ENCODE measurements at places on chromosomes 1 and 21. TPM values are rescaled to one million over a fixed set of nuclear protein-coding genes. Genes with fewer than 3 reads are reported as not detected.

- no peak for DNase-seq
These were observed 4.8 kb upstream of the ST6GALNAC5 start for GRCh38 chr1:76862447-76862846.

ZSWIM5 gene
- total RNA-seq, result 4.1 TPM

CRYAA gene
- total RNA-seq, result not detected

DNA sequence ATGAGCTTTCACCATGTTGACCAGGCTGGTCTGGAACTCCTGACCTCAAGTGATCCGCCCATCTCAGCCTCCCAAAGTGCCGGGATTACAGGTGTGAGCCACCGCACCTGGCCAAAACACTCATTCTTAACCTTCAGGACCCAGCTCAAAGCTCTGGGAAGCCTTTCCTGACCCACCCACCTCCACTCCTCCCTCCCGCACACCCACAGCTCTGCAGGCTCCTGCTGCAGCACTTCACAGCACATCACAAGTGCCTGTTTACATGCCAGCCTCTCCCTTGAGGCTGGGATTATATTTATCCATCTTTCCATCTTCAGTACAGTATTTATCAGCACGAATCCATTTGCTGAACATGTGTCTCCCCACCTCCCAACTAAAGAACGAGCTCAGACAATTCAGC is 14.9 kb downstream of the SLC9A1 start:
- no peak for DNase-seq

DNA sequence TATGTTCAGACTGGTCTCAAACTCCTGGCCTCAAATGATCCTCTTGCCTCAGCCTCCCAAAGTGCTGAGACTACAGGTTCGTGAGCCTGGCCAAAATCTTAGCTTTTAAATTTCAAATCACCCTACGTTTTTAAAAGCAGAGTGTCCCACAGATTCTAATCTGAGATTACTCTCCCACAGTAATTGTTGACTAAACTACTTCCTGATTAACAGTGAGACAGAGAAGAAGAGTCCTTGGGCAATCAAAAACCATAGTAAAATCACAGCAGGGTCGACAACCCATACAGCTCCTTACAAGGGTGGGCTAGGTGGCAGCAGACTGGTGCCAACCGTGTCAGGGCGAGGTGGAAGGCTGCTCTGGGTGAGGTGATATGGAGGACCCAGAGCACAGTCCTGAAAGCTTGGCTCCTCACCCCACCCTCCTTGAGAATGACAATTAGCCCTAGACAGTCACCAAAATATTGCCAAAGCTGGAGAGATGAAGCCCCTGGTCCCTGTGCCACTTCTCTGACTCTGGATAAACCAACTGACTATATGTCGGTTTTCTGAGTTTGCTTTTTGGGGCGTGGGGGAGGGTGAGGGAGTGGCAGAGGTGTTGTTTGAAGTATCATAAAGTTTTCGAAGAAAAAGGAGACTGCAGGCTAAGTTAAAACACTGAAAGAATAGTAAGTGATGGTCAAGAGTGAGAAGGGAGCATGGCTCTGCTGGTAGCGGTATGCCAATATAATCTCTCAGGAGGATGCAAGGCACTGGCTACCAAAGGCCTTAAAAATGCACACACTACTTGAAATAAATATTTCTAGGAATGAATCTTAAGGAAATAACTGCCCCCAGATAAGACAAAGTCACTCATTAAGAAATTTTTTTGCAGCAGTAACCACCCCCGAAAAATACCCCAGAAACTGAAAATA is 86.8 kb downstream of the SLC45A1 start:
- no peak for DNase-seq

DNA sequence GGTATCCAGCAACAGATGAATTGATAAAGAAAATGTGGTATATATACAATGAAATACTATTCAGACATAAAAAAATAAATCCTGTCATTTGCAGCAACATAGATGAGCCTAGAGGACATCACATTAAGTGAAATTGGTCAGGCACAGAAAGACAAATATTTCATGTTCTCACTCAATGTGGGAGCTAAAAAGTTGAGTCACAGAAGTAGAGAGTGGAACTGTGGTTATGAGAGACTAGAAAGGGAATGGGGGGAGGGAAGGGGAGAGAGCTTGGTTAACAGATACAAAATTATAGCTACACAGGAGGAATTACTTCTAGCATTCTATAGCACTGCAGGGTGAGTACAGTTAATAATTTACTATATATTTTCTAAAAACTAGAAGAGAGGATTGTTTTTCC is 37.1 kb upstream of the SERPINC1 start:
- DNase-seq, result no peak

PHC2 gene
- 124 TPM for total RNA-seq

GRCh38 chr1:228174482-228175315 is 9.1 kb downstream of the IBA57 start:
- no peak for DNase-seq

DNA sequence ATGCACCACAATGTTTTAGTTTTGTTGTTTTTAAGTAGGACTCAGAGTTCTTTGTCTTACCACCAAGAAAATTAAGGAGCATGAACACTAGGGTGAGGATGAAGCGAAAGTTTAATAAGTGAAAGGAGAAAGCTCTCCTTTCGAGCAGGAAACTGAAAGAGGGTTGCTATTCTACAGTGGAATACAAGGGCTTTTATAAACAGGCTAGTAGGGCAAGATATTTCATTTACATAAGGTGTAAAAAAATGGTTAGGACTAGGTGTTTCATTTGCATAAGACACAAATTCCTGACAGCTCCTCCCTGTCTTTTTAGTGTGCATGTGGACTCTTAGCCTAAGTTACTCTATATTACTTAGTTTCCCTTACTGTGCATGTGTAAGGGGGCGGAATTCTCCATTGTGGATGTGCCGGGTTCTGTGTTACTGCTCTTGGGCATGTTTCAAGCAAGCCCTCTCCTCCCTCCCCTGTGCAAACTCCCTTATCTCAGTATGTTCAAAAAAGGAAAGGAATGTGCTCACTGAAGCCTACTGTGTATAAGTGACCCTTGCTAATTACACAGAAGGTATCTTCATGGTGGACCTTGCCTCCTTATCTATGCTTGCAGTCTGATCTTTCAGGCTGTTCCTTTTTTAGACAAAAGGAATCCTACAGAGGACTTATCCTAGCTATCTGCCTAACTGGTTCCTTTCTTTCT is 7.3 kb downstream of the TSHB start:
- DNase-seq, result no peak

DNA sequence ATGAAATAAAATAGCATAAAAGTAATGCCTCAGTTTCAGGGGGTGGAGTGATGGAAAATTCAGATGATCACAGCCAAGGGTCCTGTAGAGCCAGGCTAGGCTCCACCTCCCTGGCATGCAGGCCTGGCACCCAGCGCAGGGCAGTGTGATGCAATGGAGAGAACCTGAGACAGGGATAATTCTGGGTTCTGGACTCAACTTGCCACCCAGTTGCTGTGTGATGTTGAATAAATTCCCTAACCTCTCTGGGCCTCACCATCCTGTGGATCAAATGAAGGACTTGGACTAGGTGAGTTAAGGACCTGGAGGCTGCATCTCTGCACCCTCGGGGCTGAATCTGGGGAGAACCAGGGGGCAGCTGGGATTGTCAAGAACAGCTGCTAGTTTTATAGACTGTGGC is 17.0 kb downstream of the PADI2 start:
- DNase-seq, result no peak

- DNase-seq, result no peak
These were observed 22.8 kb upstream of the CDK18 start for GRCh38 chr1:205481629-205482151.

- DNase-seq, result peak; percentile 38
These were observed 7.7 kb downstream of the IGSF8 start for GRCh38 chr1:160090760-160091159.

GRCh38 chr21:33024201-33025103 is 1.3 kb upstream of the OLIG2 start:
- no peak for DNase-seq

DNA sequence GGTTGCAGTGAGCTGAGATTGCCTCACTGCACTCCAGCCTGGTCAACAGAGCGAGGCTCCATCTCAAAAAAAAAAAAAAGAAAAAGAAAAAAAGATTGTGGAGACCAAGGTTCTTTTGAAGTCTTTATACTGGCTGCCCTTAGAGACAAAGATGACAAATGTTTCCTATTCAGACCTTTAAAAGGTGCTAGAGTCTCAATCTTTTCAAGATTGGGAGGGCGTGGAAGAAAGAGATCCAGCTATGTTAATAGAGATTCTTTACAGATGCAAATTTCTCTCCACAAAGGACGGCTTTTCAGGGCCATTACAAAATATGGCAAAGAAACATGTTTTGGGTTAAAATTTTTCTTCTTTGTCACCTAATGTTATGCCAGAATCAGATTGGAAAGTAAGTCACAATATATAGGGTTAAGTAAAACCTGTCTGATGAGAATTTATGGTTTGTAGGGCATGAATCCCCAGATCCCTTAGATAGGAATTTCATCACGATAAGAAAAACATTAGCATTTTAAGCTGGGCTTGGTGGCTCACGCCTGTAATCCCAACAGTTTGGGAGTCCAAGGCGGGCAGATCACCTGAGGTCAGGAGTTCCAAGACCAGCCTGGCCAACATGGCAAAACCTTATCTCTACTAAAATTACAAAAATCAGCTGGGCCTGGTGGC is 13.0 kb upstream of the MORC3 start:
- DNase-seq, result no peak

GRCh38 chr1:97500760-97501159 is 420.1 kb downstream of the DPYD start:
- DNase-seq, result no peak

DNA sequence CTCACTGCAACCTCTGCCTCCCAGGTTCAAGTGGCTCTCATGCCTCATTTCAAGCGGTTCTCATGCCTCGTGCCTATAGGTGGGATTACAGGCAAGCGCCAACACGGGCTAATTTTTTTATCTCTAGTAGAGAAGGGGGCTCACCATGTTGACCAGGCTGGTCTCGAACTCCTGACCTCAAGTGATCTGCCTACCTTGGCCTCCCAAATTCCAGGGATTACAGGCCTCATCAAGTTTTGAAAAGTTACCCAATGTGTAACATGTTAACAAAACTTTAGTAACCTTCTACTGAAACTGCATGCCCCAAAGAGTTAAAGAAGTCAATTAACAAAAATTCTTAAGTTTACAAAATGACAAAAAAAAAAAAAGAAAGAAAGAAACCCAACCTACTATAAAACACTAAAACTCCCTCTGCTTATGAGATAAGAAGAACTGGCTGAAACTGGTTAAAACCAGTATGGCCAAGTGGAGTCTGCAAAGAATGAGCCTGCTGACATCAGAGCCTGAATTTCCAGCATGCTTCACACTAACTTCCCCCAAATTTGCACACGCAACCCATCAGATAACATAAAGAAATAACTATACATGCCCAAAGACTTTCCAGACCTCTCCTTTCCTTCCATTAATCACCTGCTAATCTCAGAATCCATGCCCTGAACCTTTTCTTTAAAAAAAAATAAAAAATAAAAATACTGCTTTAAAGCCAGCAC is 25.5 kb upstream of the PSMG1 start:
- no peak for DNase-seq

CNR2 gene
- 0.06 TPM for total RNA-seq

EPHA10 gene
- total RNA-seq, result 1.4 TPM

DNA sequence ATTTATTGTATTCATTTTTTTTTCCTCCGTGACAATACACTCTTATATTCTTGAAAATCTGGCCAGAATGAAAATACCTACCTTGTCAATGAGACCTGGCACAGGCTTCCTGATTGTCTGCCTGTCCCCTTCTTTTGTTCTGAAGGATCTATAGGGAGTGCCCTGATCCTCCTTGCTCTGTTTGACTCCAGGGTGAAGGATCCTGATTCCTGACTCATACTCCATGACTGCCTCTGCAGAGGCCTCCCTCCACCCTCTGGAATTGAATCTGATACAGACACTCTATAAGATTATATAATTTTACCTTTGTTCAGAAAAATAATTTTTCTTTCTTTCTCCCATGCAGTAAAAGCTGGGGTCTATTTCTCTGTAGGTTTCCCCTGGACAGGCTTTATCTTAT is 116.2 kb downstream of the HMCN1 start:
- no peak for DNase-seq

GRCh38 chr1:111792249-111792648 is 36.5 kb downstream of the DDX20 start:
- no peak for DNase-seq

GRCh38 chr1:222107975-222108374 is 366.1 kb upstream of the DUSP10 start:
- no peak for DNase-seq

GRCh38 chr1:4573526-4573925 is 80.9 kb upstream of the AJAP1 start:
- no peak for DNase-seq

TPTE gene
- total RNA-seq, result not detected

GRCh38 chr1:170273291-170274130 is 127.8 kb downstream of the NTMT2 start:
- no peak for DNase-seq

DNA sequence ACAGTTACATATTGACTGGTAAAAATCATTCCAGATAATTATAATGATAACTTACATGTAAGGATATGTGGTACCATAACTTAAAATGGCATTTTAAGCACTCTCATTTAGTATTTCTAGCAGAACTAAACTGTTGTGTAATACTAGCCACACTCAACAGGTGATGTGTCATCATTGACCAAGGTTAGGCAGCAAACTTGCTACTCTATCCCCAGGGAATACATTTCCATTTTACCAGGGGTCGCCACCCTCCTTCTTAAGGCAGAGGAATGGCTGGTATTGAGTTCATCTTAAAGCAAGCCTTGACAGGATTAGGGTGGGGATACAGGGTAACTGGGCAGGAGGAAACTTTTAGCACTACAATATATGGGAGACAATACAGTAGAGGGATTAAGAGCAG is 259.8 kb upstream of the CAMK1G start:
- no peak for DNase-seq

GRCh38 chr1:233554037-233554436 is 59.9 kb upstream of the KCNK1 start:
- DNase-seq, result no peak

- no peak for DNase-seq
These were observed 300.0 kb downstream of the BARHL2 start for GRCh38 chr1:90417126-90417525.

DNA sequence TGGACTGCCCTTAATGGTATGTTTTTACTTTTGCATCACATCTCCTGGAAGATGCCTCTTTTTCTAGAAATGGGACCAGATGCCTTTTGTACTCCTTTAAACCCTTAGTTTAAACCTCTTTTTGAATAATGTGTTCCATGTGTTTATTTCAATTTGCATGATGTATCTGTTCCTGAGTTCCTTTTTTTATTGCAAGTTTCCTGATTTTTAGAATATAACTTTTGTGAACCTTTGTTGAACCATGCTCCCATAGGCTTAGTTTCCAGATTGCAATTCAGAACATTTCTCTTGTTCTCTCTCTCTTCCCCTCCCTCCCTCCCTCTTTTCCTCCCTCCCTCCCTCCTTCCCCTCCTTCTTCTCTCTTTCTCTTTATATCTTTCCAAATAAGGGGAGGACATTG is 81.9 kb downstream of the RGL1 start:
- DNase-seq, result no peak

- no peak for DNase-seq
These were observed 53.3 kb downstream of the TAS1R2 start for GRCh38 chr1:18805925-18806849.

DNA sequence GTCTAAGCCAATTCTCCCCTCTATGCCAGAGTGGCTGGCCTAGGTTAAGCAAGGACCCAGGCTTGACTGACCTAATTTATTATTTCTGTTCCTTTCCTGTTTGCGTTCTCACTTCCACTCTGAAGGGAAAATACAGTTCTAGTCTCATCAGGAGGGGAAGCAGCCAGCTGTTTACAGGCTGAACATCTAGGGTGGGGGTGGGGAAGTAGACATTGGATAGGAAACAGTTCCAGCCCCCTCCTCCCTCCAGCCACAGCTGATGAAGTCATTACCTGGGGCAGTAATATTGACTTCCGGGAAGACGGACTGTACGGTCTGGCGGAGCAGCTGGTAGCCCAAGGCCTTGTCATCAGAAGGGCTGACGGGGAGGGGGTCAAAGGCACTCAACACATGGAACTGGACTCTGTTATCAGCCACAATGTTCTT is 17.6 kb downstream of the PM20D1 start:
- DNase-seq, result no peak
